Uterine smooth muscle cell (primary cell): ENCODE measurements at places on chromosomes 16 and 17. TPM values are rescaled to one million over a fixed set of nuclear protein-coding genes. Genes with fewer than 3 reads are reported as not detected.

RAB26 gene
- total RNA-seq = 1.1 and 1.4 TPM in 2 replicates

TEX14 gene
- total RNA-seq = under 0.01 and 0.11 TPM in 2 replicates

GPR142 gene
- not detected in 2 replicates for total RNA-seq

PPP1R9B gene
- total RNA-seq = 43.4 and 45.0 TPM in 2 replicates

CCT6B gene
- 0.66 and 1.2 TPM in 2 replicates for total RNA-seq

GAS7 gene
- 3.0 and 6.5 TPM in 2 replicates for total RNA-seq

NUDT7 gene
- 4.7 and 11.2 TPM in 2 replicates for total RNA-seq

TMEM114 gene
- total RNA-seq = not detected in 2 replicates

MLYCD gene
- total RNA-seq = 2.8 and 4.2 TPM in 2 replicates

PABPN1L gene
- not detected in 2 replicates for total RNA-seq
